ENCODE measurements at places on chromosomes 16 and 17.

GRCh38 chr17:42132941-42133340 lies 10.3 kb downstream of the HSPB9 start:
- peak; percentile 74 for DNase-seq

DNA sequence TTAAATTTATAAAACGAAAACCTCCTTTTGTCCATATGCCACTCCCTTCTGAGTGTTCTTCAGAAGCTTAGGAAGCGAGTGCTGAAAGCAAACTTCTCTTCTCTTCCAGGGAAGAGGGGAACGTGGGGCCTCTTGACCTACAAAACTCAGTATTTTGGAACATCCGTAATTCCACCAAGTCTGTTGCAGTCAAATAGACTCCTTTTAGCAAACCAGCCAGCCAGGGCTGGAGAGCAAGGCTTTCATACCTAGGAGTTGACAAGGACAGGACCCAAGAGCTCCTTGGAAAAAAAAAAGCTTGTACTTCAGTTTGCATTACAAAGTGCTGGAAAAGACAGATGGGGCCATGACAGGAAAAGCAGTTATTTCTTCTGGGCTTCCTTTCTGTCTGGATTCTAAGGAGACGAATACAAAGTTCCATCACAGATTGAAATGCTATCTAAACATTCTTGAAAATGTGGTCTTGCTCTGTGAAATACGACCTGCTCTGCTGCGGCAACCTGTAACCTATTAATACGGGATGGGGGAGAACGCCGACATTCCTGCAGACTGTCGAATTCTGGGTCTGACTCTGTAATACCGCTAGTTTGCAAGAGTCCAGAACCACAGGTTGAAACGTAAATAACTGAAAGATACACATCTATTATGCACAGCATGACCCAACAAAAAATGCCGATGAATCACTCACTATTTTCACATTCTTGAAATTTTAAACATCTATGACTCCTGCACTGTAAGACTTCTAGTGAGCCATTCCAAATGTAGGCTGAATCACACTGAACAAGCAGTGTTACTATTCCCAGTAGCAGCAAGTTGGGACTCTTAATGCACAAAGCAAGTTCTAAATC lies 20.6 kb downstream of the VPS53 start:
- peak; percentile 100 for DNase-seq

- DNase-seq = no peak
These were observed 6.4 kb downstream of the HAP1 start for GRCh38 chr17:41728056-41728455.

DNA sequence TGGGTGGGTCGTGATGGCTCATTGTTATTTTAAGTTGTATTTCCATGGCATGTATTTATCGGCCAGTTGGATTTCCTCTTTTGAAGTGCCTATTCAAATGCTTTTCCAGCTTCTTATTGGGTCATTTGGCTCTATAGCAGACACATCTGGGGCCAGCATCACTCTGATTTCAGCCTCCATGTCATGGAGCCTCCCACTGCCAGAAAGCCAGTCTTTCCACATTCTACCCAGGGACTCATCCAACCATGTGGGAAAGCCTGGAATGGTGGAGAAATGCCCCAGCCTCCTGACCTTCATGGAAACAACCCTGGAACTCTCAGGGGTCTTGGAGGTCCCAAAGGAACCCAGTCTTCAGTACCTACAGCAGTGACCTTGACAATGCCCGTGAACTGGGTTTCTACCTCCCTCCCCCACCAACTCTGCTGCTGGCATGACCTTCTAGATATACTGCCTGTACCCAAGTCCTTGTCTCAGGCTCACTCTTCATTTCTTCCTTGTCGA lies 33.8 kb upstream of the ADGRG1 start:
- DNase-seq = no peak

DNA sequence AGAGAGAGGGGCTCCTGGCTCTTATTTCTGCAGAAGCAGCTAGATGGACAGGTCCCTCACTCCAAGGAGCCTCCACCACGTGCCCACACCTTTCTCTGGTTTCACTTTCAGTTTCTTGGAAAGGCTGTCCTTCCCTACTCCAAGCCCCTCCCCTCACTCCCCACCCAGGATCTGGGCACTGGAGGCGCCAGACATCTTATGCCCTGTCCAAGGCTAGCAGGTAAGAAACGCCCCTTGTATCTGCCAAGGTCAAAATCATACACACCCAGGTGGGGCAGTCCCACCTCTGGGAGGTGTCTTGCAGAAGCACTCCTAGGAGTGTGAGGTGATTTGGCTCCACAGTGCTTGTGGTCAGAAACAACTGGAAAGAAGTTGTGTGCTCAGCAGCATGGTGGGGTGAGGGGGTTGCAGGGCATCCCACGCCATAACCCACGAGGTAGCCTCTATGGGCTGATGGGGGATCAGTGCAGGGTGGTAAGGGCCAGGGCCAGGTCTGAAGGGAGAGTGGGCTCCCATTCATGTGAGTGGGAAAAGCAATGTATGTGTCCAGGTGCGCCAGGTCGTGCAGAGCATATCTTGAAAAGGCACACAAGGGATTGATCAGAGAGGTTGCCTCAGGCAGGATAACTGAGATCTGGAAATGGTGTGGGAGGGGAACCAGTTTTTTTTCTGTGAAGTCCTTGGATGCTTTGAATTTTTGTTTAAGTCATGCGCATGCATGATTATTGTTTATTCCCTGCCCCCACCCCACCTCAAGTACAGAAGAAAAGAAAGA lies 31.8 kb upstream of the PRM1 start:
- DNase-seq = peak; percentile 75

GRCh38 chr17:69579961-69580677 lies 165.6 kb downstream of the MAP2K6 start:
- DNase-seq = no peak

DNA sequence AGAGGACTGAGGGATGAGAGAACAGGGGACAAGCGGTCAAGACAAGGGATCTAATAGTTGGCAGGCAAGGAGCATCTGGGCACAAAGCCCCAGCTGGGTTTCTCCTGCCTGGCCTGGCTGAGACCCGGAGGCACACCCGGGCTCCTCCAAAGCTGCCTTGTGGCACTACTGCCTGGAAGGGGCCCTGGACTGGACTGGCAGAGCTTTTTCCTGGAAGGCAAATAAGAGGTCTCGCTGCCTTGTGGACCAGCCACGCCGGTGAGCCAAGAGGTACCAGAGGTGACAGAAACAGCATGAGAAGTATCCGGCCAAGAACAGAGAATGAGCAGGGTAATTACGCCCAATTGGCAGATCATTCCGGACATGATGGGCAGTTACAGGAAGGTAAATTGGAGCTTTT lies 64.6 kb downstream of the GTF3C1 start:
- no peak for DNase-seq

GRCh38 chr16:825341-826061 lies 25.0 kb upstream of the GNG13 start:
- no peak for DNase-seq

- DNase-seq = no peak
These were observed 4.0 kb downstream of the KRT40 start for GRCh38 chr17:40980117-40980516.

DNA sequence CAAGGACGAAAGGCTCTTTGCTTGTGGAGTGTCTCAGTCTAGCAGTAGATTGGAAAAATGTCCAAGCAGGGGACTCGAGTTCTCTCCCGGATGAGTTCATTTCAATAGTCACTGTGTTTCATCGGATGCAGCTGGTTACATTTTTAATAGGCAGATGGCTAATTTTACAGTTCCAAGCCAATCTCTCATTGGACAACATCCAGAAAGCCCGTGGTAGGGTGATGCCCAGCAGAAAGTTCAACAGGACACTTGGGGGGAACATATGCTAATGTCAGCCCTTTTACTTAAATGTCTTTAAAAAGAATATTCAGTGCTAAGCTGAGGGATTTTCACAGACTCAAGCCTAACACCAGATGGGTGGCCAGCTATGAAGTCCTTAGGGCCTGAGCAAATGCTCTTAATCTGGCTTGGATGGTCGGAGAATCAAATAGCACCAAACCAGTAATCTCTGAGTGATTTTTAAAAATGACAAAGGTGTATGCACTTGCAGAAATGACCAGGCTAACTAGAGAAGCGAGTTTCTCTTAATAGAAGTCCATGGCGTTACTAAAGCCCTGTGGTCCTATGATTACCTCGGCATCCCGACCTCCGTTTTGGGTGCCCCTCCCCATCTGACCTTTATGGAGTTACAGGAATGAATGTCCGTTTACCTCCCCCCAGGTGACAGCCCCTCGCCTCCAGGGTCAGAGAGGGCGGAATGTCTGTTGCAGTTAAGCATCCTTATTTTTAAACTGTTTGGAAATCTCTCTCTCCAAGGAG lies 289.2 kb upstream of the SALL1 start:
- DNase-seq = no peak

DNA sequence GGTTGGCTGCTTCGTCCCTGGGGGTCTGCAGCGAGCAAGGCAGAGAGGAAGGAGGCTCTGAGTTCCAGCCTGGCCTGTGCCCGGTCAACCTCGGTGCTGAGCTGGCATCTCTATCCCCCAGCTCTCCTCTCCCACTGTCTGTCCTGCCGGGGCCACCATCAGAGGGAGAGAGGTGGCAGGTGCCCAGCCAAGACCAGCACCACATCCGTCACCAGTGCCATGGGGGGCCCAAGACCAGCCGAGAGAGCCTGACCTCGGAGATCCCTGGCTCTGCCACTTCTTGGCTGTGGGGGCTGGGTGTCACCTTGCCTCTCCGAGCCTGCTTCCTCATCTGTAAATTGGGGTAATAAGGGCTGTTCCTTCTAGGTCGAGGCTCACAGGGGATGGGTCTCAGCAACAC lies 560 bp upstream of the P2RX1 start:
- DNase-seq = no peak

- DNase-seq = peak; percentile 46
These were observed 612 bp downstream of the CISD3 start for GRCh38 chr17:38730526-38731379.
